ENCODE measurements at places on chromosomes 3 and 15.

GRCh38 chr3:54196360-54196991, 74.1 kb downstream of the CACNA2D3 start:
- no peak for DNase-seq

DNA sequence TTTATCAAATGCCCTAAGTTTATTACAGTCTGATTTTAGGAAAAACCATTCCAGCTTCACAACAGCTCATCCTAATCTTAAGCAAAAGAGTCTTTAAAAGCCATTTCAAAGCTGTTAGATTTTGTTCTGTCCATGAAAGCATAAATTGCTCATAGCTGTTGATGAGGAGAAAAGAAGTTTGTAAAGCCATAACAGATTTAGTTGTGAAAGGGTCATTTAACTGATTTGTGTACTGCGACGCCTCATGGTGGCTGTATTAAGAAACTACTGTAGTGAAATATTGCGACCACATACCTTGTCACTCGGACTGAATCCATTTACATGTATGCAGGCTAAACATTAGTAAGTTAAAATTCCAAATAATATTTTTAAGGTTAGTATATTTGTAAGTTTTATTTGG, 20.9 kb downstream of the BBX start:
- no peak for DNase-seq

- no peak for DNase-seq
Measured at GRCh38 chr15:26939398-26939797, 31.6 kb upstream of the GABRG3 start.

- no peak for DNase-seq
Measured at GRCh38 chr15:76912430-76912829, 7.3 kb upstream of the SCAPER start.

DNA sequence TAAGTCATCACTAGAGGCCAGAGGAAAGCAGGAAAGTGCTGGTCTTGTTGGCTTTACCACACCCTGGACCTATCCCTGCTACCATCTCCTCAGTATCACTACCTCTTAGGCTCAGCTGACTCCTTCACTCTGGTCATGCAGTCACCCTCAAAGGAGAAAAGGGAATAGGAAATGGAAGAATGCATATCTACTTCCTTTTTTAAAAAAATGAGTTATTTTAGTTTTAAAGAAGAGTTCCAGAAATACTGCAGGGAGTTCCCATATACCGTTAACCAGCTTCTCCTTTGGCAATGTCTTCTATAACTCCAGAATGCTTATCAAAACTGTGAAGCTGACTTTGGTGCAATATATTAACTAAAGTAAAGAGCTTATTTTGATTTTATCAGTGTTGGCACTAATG, 688.6 kb downstream of the DIPK2A start:
- DNase-seq = no peak

GRCh38 chr3:144429719-144430121, 458.1 kb downstream of the DIPK2A start:
- no peak for DNase-seq

- DNase-seq = no peak
Measured at GRCh38 chr3:181265750-181266333, 276.3 kb upstream of the DNAJC19 start.

DNA sequence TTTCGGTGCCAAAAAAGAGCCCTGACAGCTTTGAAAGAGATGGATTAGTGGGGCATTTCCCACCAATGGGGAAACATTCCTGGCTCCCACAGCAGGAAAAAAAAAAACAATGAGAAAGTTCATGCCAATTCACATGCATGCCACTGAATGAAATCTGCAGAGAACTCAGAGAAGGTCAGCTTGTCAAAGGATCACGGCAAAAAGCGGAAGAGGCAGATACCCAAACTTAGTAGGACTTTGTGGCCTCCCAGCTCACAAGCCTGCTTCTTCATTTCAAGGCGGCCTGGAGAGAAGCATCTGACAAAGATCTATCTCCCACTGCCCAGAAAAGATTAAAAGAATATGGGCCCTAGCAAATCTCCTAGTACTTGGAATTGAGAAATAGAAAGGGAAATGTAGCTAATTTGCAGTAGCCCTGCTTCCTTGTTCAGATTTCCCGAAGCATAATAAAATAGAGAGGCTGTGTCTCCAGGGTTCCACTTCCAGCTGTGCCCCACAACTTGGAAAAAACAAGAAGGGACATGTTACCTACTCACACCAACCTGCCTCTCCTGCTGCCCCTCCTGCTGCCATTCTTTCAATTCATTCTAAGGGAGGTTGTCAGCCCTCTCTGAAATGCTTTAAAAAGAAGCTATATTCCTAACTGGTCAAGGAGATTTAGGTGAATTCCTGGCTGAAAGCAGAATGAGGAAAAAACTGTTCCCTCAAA, 170.4 kb downstream of the FHIT start:
- DNase-seq = peak; percentile 14

GRCh38 chr3:149368674-149369497, 8.6 kb downstream of the TM4SF1 start:
- DNase-seq = no peak

DNA sequence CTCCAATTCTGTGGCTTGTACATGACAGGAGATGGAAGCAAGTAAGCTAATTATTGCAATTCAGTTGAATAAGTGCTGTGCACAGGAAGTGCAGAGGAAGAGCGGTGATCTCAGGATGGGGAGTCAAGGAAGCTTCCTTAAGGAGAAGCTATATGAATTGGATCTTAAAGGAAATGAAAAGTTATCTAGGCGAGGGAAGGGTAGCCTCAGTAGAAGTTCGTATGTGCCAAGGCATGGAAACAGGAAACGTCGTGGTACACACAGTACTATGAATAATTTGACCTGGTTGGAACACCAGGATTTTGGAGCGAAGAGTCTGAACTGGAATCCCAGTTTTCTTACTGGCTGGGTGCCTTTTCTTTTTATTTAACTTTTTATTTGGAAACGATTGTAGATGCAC, 39.3 kb downstream of the ST6GAL1 start:
- DNase-seq = no peak

DNA sequence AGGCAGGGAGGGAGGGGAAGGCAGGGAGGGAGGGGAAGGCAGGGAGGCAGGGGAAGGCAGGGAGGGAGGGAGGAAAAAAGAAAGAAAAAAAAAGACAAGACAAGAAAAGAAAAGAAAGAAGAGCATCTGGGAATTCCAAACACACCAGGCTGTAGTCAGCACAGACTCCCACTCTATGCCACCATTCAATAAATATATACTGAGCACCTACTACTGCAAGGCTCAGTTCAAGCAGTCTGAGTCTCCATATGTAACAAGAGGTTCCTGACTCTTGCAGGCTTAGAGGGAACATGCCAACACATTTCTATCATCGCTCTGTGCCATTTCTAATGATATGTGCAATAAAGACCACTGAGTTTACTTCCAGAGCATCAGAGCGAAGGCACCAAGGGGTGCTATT, 47.7 kb downstream of the ANXA2 start:
- no peak for DNase-seq

- DNase-seq = no peak
Measured at GRCh38 chr3:58026598-58026997, 18.4 kb downstream of the FLNB start.

DNA sequence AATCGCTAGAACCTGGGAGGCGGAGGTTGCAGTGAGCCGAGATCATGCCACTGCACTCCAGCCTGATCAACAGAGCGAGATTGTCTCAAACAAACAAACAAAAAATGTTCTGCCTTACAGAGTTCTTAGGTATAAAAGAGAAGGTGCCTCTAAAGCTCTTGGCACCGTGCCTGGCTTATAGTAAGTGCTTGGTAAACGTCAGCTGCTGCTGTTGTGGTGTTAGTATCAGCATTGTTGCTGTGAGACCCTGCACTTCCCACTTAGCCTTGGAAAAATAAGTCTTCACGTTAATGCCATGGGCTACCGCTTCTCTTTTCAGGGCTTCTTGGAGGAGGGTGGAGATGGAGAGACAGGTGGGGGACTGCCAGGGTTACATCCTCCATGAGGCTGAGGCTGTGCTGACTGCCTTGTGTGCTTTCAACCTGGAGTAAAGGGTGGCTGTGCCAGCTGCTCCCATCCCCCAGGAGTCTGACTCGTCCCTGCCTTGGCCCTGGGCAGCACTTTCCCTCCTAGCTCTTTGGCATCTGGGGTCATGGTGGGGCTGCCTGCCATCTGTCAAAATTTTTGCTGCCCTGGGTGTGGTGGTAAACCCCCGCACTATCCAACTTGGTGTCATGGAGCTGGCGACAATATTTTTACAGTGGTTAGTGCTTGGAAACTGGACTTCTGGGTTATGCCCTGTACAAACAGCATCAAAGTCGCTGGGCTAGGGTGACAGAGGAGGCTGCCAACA, 17.8 kb downstream of the FLNB start:
- DNase-seq = no peak

GRCh38 chr3:153628591-153628990, 466.6 kb downstream of the RAP2B start:
- no peak for DNase-seq

GRCh38 chr3:186425788-186426730, 64.0 kb upstream of the DGKG start:
- peak; percentile 50 for DNase-seq

- DNase-seq = no peak
Measured at GRCh38 chr3:139394116-139394515, 4.7 kb upstream of the COPB2 start.

DNA sequence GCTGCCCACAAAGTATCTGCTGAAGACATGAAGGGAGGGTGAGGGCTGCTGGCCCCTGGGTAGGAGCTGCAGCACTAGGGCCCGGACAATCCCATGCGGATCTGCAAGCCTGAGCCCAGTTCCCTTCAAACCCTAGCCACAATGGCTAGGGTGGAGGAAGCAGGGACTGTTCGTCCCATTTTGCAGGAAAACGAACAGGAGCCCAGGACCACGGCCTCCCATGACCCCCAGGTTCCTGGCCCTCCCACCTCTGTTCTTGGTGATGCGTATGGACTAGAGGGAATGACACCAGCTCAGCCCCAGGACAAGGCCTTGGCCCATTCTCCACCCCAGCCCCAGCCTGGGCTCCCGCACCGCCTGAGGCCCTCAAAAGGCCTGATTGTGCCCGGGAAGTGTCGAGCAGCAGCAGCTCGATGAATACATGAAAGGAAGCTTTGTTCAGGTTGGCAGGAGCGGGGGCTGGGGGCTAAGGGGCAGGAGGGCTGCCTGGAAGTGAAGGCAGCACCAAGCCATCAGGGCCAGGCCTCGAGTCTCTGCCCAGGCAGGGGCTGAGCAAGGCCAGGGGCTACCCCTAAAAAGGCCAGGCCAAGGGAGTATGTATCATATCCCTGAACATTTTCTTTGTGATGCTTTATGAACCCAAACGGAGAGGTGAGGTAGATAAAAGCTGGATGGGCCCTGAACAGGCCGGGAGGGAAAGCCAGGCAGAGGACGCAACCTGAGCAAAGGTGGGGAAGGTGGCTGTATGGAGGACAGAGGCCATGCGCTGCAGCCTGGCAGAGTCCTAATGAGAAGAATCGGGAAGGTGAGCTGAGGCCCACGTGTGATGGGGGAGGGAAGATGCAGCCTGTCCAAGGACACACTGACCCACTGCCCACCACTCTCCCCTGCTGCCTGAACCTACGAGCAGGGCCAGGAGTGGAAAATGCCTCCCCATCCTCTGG, 12.2 kb downstream of the SEMA7A start:
- no peak for DNase-seq

GRCh38 chr15:58361273-58361759, 70.5 kb upstream of the LIPC start:
- no peak for DNase-seq

DNA sequence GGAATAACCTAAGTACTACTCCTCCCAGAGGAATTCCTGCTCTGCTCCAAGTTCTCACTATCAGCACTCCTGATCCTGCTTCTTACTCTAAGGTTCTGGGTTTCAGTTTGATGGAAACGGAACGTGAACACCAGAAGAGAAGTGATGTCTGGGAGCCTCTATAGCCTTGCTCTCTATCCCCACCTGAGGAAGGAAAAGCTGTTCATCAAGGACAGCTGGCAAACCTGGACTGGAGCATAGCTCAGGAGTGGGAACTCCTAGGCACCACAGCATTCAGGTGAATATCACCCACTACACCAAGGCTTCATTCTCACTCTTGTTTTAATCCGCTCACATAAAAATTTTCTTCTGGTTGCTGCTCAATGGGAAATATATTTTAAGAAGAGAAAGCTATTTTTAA, 13.0 kb upstream of the CADPS start:
- peak; percentile 50 for DNase-seq

GRCh38 chr15:80558631-80559319, 136.3 kb upstream of the ABHD17C start:
- DNase-seq = no peak

DNA sequence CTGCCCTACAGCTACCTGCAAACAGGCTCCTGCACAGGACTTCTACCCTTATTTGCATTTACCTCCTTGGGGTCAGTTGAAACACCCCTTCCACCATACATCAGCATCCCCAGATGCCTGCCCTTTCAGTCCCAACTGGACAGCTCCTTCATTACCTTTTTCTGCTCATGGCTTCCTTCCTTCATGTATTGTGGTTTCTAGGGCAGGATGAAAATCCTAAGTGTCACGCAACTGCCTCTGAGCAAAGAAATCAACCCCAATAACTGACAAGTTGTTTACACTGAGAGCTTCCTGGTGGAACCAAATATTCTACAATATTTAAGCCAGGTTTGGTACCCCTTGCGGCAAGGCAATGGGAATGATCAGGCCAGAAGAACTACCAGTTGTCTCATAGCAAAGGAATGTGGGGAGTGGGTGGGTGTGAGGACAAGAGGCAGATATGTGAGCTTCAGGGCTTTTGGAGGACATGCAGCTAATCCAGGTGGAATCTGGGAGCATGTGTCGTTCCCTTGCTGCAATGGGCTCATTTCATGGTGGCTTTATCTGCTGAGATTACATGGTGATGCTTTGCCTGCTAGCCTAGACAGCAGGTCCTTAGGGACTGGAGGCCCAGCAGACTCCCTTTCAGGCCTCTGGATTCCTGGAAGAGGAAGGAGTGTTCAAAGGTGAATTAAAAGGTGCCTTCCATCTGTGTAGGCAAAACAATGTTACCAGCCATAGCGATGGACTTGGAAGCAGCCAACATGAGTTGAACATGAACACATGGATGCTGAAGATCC, 34.9 kb downstream of the PPCDC start:
- peak; percentile 41 for DNase-seq

DNA sequence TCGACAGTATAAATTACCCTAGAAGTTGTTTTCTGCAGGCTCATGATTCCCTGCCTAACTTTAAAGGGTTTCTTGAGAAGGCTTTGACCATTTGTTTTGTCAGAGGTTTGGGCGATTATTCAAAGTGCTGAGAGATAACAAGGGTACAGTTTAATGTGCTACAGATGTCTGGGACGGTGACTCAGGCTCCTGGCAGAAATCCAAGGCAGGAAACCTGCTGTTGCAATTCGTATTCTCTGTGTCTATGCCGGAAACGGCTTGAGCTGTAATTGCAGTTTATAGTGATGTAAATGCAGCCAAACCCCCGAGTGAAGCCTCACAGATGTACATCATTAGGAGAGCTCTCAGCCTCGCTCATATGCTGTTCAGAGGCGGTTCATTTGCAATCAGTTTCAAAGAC, 65.6 kb downstream of the SYNPR start:
- DNase-seq = peak; percentile 57

- DNase-seq = no peak
Measured at GRCh38 chr3:131605916-131606315, 103.1 kb upstream of the MRPL3 start.

All from iPS-NIHi11 (cell line).